ENCODE measurements at places on chromosomes 11 and 22.

GRCh38 chr22:48874956-48875355, 952.7 kb downstream of the BRD1 start:
- no peak for DNase-seq

DNA sequence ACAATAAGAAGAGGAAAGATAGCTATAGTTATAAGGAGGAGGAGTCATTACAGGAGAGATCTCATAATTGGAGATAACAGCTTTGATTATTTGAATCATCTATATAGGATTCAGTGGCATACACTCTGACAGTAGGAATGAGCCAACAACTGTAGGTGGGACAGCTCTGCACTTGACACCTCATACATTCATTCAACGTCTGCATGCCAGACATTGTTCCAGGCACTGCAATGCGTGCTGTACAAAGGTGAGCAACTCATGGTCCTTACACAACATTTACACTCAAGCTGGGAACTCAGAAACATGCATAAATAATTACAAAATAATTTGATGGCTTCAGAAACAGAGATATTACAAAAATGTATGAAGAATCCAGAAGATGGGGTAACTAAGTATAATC, 154.3 kb downstream of the MSANTD4 start:
- DNase-seq: no peak

GRCh38 chr22:18114976-18115652, 4.5 kb downstream of the TUBA8 start:
- DNase-seq: no peak

- no peak for DNase-seq
Observed at GRCh38 chr11:83046621-83047172, 25.0 kb downstream of the RAB30 start.

- no peak for DNase-seq
Observed at GRCh38 chr11:34439610-34440198, 970 bp downstream of the CAT start.

GRCh38 chr11:62024936-62025486, 57.6 kb upstream of the FTH1 start:
- DNase-seq: no peak

GRCh38 chr11:65307298-65308229, 7.1 kb upstream of the CDC42EP2 start:
- no peak for DNase-seq

DNA sequence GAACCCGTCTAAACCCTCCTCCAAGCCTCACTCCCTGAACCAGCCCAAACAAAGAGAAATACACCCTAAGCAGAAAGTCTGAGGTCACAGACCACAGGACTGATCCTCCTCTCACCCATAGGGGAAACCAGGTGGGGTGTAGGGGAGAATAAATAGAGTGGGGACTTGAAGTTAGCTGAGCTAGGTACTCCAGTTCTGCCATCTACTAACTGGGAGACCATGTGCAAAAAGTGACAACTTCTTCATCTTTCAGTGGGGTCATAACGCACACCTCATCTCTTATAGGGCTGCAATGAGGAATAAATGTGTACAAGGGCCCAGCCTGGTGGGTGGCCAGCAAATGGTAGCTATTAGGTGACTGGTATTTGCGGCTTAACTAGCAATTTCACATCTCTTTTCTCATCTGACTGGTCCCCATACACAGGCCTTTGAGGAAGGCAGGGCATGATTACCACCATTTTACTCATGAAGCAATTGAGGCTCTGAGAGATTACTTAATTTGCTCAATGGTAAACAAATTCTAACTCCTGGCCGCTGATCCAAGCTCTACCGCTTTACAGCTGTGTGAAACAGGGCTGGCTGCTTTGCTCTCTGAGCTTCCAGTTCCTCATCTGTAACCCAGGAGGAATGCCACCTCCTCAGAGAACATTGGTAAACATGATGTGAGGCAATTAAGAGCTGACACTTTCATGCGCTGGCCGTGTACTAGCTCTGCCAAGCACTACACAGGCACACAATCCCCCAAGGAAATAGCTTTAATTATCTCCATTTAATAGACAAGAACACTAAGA, 16.6 kb downstream of the TBC1D10A start:
- no peak for DNase-seq

- DNase-seq: no peak
Observed at GRCh38 chr11:102359372-102359771, 12.4 kb downstream of the BIRC2 start.

GRCh38 chr11:6925007-6925577, 1.1 kb upstream of the ZNF215 start:
- no peak for DNase-seq

DNA sequence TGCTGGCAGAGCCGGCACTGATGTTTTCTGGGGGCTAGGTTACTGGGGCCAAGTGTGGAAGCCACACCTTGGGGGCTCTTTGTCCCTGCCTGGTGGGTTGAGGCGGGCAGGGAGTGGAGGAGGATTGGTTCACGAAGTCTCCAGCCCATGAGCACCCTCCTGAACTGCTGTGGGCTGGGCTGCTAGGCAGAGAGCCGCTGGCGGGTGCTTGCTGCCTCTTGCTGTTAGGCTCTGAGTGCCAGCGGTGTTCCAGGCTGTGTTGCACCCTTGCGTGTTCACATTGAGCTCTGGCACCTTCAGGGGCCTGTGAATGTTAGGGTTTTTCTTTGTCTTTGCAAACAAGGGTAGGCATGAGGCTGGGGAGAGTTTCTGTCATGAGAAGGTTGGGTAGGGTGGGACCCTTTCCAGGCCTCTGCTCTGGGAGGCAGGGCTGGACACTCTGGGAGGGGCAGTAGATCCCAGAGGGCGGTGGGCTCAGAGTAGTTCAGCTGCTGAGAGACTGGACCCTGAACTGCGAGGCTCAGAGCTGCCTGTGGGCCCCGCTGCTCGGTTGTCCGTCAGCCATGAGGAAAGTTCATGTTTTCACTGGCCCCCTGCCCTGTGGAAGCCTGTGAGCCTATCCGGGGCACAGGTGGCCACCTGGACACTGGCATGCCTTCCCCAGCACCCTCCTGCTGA, 24.0 kb upstream of the TMEM191C start:
- DNase-seq: no peak

- DNase-seq: no peak
Observed at GRCh38 chr22:17966403-17966717, 58.0 kb downstream of the MICAL3 start.
